ENCODE measurements at places on chromosomes 7 and 10.

GRCh38 chr10:133235932-133236331 lies 1.7 kb upstream of the VENTX start:
- no peak for DNase-seq

- no peak for DNase-seq
These were observed 113.6 kb upstream of the RET start for GRCh38 chr10:42963312-42963711.

DNA sequence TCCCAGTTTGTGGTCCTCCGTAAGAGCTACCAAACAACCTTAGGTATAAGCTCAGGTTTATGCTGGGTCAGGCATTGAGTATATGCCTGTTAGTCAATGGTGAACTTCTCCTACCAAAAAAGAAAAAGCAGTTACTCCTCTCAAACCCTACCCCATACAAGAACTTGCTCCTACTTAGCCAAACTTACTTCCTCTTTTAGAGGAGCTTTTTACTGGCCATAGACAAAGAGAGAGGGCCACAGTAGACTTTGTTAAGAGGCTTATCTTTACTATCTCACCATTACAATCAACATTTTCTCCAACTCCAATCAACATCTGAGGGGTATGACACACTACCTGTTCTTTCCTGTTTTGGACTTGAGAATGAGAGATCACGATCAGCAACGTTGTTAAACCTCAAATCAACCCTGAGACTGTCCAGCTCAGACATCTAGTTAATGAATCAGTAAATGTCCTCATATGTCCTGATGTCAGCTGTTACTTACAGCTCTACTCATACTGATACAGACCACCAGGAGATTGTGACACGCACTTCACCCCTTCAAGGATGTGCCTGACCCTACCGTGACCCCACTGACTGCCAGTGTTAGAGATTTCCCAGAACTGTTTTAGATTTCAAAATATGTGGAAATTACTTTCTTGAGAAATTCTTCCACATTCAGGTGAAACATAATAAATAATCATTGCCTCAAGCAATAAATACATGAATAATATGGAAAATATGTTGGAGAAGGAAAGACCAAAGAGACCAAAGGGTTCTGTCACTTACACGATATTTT lies 18.4 kb upstream of the CCDC71L start:
- no peak for DNase-seq

DNA sequence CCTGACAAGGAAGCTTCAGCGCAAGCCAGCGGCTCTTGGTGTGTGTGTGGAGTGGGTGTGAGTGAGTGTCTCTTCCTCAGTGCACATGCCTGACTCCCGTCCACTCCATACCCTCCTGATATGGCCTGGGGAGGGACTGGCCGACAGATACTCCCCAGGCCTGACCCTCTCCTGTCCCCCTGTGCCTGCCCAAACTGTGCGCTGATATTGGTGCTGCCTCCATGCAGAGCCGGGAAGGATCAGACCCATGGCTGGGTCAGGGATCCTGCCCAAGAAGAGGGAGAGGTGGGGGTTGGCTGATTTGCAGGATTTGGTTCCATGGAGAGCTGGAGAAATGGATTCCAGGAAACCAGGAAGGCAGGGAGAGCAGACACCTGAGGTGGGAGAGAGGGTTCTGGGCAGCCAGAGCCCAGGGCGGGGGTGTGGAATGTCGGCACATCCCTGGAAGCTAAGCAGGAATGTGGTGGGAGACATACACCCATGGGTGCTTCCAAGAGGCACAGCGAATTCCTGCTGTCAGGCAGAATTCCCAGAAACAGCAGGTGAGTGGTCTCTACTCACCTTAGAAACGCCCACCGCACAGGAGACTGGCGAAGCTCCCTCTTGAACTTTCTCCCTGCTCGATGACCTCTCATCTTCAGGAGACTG lies 6.3 kb downstream of the CALML5 start:
- no peak for DNase-seq

- no peak for DNase-seq
These were observed 84.2 kb downstream of the REEP3 start for GRCh38 chr10:63605197-63605967.

DNA sequence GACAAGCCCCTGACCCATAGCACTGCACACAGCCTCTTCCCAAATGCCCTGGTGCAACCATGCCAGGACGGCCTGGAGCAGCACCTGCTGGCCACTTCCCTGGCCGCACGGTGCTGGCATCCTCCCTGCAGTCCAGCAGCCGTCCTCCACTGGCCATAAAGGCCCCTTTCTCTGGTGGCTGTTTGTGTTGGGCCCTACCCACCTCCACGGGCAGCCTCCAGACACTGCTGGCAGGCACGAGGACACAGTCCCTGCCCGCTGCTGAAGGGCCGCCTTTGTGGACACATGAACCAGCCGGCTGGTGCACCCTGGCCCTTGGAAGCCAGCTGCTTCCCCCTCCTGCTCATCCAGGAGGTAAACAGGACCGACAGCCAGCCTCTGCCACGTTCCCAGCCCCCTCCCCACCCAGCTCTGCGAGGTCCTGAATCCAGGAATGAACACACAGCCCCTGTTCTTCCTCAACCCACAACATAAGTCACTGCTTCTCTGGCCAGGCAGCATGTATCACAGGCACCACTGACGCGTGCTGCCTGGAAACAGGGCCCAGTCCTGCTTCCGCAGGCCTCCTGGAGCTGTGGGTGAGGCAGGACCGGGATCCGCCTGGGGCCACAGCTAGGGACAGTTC lies 43.8 kb downstream of the SPOCK2 start:
- no peak for DNase-seq

GRCh38 chr10:4199196-4199595 lies 414.2 kb upstream of the KLF6 start:
- no peak for DNase-seq

DNA sequence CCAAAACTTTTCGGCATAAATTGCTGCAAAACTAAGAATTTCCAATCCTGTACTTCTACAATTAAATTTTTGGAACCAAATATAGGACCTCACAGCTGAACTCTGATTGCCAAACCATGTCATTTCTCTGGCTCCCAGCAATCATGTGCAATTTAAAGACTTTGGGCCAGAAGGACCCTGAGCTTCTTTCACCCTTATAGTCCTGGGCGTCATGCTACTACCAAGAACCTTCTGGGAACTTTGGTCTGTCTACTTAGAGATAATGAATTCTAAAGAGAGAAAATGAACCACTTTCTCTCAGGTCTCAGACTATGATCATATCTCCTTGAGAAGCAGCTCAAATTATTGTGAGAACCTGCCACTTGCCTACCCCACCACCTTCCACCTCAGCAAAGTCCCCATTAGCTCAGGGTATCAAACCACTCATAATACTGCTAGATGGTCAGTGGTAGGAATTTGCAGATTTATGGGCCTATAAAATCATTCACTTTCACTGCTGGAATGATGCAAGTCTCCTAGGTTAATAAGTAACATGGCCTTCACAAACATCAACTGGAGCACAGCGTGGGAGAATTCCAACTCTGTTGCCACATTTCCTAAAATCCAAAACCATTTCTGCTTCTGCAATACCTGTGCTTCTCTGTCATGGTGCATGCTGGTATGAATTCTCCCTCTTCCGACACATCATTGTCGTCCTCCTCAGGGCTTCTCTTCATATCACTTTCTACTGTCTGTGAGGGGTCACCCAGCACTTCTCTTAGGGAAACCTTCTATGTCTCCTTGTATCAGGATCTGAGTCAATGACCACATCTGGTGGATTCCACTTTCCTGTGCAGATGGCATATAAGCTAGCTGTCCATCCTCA lies 6.6 kb upstream of the WDR91 start:
- DNase-seq: no peak

DNA sequence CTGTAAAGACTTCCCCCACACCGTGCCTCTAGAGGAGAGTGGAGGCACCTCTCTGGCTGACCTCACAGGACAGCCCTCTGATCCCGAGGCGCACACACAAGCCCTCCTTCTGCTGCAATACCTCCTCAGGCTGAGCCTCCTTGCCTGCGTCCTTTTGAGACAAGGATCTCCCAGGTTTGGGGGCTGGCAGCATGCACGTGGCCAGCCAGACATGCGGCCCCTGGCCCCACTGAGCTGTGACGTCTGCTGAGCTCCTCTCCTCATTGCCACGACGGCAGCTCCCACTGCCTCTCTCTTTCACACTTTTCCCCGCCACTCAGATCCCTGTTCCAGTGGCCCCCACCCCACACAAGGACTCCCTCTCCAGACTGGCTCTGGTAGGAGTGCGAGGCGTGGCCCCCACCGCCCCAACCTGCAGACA lies 12.2 kb upstream of the DNAAF5 start:
- DNase-seq: no peak

- no peak for DNase-seq
These were observed 58.8 kb upstream of the PNLIP start for GRCh38 chr10:116486770-116487448.

GRCh38 chr10:15113766-15114165 lies 16.6 kb downstream of the RPP38 start:
- DNase-seq: no peak

GRCh38 chr7:152579070-152579469 lies 96.9 kb downstream of the XRCC2 start:
- no peak for DNase-seq

DNA sequence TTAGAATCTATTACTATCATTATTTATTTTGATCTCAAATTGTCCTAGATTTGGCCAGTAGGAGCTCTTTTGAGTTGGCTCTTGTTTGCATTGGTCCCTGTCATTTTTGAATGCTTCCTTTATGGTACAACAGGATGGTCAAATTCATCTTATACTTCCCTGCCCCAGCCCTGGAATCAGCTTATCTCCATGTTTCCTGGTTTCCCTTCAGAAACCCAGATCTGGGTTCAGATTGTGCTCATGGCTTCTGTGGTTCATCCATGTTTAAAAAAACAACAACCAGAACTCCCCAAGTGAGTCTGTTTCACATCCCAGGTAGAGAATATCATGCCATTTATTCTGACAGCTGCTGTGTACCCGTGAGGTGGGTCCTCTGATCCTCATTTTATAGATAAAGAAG lies 10.6 kb downstream of the ZFYVE27 start:
- no peak for DNase-seq

GRCh38 chr7:157522189-157522588 lies 185.4 kb downstream of the DNAJB6 start:
- no peak for DNase-seq

GRCh38 chr7:80528689-80529088 lies 16.8 kb upstream of the GNAT3 start:
- no peak for DNase-seq
